ENCODE measurements at places on chromosomes 5 and 9.
A peak's percentile ranks its signal among the peaks of the same experiment; 100 is the strongest.

GRCh38 chr5:83471405-83472212 is at the start of gene VCAN:
Gene VCAN, plus strand, starts transcription at chr5:83471744. Its CDS starts 11,775 bp downstream, at chr5:83483519.
- DNase-seq: peak; percentile 82

DNA sequence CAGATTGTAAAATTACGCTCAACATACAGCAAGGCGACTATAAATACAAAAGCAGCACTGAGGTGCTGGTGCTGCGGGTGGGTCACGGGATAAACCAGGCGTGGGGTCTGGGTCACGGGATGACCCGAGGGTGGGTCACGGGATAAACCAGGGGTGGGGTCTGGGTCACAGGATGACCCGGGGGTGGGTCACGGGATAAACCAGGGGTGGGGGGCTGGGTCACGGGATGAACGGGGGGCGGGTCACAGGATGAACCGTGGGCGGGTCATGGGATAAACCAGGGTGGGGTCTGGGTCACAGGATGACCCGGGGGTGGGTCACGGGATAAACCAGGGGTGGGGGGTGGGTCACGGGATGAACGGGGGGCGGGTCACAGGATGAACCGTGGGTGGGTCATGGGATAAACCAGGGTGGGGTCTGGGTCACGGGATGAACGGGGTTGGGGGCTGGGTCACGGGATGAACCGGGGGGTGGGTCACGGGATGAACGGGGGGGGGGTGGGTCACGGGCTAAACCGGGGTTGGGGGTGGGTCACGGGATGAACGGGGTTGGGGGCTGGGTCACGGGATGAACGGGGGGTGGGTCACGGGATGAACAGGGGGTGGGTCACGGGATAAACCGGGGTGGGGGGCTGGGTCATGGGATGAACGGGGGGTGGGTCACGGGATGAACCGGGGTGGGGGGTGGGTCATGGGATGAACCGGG is 30.2 kb upstream of the SLC9A3 start:
- no peak for DNase-seq

GRCh38 chr9:2489838-2490314 is 131.7 kb upstream of the VLDLR start:
- no peak for DNase-seq

- no peak for DNase-seq
Observed at GRCh38 chr5:123554601-123555000, 42.6 kb downstream of the CSNK1G3 start.

DNA sequence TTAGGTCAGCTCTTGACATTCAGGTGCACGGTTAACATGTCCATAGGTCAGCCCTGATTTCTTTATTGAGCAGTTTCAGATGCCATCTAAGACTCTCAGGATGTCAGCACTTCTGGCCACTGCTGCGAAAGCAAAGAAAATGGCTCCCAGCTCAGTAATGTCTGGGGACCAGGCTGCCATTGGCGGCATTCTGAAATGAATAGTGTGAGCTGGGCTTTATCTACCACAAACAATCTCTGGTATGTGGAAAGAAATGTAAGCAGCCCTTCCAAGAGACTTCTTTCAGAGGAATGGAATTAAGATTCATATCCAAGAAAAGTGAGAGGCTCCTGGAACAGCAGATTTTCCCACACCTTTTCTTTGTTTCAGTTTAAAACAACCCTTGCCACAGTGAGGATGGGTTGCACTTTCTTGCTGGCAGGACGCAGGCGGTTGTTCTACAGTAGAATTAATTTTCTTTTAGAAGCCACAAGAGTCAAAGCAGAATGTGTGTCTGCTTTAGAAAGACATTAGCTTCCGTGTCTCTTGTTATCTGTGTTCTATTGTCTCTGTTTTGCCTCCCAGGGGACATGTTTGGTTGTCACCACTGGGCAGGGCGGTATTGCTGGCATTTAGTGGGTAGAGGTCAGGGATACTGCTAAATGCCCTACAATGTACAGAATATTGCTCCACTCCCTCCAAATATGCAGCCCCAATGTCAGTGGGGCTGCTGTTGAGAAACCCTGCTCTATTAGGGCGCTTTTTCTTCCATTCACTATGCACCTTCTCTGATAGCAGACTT is 149.9 kb upstream of the ANKH start:
- DNase-seq: no peak

DNA sequence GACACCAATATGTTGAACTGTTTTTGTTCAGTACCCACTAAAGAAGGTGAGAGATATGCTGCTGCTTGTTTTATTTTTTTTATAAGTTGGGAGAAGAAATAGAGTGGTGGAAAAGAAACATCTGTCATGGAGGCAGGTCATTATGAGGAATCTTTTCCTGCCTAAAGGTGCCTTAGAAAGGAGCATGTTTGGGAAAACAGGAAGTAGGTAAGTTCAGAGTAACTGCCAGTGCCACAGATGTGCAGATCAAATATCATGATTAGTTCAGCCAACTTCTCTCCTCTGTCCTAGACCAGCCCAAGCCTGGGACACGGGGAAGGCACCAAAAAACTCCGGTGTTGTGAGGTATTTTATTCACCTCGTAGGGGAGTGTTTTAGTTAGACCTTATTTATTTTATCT is 144.2 kb downstream of the MAN2A1 start:
- no peak for DNase-seq

DNA sequence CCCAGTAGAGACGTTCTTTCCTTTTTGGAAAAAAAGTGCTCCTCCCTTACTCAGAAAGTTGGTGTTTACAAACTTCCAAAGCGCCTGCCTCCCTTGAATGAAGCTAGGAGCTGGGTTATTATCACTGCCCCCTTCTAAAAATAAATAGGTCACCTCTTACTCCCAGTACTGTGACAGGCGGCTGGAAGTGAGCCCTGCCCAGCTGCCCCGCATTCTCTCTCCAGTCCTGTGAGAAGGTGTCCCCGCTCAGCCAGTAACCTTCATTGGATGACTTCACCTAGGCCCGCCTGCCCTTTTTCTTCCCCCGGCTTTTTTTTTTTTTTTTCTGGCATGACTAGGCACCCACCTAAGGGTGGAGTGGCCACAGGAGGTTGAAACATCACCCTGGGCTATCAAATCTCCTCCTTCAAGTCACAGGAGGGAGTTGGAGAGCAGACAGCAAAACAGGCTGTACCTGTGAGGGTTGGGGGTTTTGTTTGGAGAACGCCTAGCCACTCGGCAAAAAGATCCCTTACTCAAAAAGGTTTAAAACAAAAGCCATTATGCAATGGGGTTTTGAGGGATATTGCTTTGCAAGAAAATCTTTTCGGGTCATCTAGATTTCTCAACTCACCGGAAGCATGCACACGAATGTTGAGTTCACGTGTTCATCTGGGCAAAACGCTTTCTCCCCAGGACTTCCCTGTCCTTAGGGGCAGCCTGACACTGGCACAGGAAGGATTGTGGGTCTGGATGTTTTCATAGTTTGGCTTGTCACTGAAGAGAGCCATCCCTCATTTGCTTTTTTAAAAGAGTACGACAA is 43.3 kb upstream of the ZNF622 start:
- peak; percentile 26 for DNase-seq

DNA sequence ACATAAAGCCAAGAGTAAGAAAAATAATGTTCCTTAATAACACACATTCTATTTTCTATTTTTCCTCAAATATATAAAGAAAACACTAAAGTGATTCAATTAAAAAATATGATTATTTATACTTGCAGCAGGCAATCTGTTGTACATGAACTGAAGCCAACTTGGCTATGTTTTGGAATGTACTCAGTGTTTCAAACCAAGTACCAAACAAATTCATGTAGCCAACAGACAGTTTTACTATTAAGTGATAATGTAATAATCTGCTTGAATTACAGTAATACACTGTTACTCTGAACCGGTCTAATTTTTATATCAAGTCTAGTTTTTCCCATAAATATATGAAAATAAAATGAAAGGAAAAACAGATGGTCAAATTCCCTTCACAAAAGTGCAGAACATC is 58.0 kb downstream of the CEP120 start:
- no peak for DNase-seq

DNA sequence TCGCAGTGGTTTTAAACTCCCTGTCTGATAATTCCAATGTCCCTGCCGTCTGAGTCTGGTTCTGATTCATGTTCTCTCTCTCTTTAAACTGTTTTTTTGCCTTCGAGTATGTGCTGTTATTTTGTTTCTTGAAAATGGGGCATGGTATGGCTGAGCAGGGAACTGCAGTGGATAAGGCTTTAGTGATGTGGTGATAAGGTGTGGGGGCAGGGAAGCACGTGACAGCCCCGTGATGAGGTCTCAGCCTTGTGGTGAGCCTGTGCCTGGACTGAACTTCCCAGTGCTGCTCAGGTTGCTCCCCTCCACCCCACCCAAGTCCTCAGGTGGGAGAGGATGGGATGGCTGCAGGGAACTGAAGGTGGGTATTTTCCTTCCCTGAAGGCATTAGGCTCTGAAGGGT is 5.5 kb upstream of the ZNF354B start:
- DNase-seq: no peak

GRCh38 chr5:157506066-157506590 is 46.1 kb downstream of the NIPAL4 start:
- DNase-seq: no peak
